Small intestine (tissue), 16 donors: ENCODE measurements at places on chromosomes 1 and 21. TPM values are rescaled to one million over a fixed set of nuclear protein-coding genes. Genes with fewer than 3 reads are reported as not detected.

Gene MROH9
- polyA plus RNA-seq, result not detected

Gene OR2L5
- not detected for polyA plus RNA-seq

Gene CHIA
- polyA plus RNA-seq, result not detected

Gene SLFNL1
- 0.77 TPM for polyA plus RNA-seq

Gene ELF3
- 261 TPM for polyA plus RNA-seq

Gene CYP4Z1
- polyA plus RNA-seq, result 0.10 TPM

Gene PIK3CD
- polyA plus RNA-seq, result 3.6 TPM

Gene TMCO4
- 28.6 TPM for polyA plus RNA-seq
